Right ventricle myocardium inferior (tissue), 1 donor: ENCODE measurements at places on chromosomes 7 and 10. TPM values are rescaled to one million over a fixed set of nuclear protein-coding genes. Genes with fewer than 3 reads are reported as not detected.

Gene TAS2R16
- total RNA-seq, result not detected

Gene GBX1
- 2.4 TPM for total RNA-seq

Gene HOXA1
- not detected for total RNA-seq

Gene GPR26
- not detected for total RNA-seq

Gene CALCR
- 0.05 TPM for total RNA-seq

Gene FLNC
- 905 TPM for total RNA-seq

Gene VWA2
- not detected for total RNA-seq

Gene CLDN4
- total RNA-seq, result not detected

Gene SORBS1
- 666 TPM for total RNA-seq

Gene TSPAN12
- 61.4 TPM for total RNA-seq

Gene CALML5
- total RNA-seq, result not detected

Gene AKR1C8
- not detected for total RNA-seq

Gene SH2D4B
- total RNA-seq, result not detected

Gene PON1
- total RNA-seq, result not detected

Gene IGF2BP3
- not detected for total RNA-seq

Gene IDI2
- 0.30 TPM for total RNA-seq

Gene MMD2
- total RNA-seq, result not detected

Gene ADAM22
- 1.2 TPM for total RNA-seq

Gene PIK3CG
- total RNA-seq, result 2.5 TPM

Gene GOT1
- total RNA-seq, result 507 TPM
